ENCODE measurements at places on chromosomes 2 and 18.

GRCh38 chr2:52017646-52018235, 985.8 kb upstream of the NRXN1 start:
- DNase-seq: no peak

DNA sequence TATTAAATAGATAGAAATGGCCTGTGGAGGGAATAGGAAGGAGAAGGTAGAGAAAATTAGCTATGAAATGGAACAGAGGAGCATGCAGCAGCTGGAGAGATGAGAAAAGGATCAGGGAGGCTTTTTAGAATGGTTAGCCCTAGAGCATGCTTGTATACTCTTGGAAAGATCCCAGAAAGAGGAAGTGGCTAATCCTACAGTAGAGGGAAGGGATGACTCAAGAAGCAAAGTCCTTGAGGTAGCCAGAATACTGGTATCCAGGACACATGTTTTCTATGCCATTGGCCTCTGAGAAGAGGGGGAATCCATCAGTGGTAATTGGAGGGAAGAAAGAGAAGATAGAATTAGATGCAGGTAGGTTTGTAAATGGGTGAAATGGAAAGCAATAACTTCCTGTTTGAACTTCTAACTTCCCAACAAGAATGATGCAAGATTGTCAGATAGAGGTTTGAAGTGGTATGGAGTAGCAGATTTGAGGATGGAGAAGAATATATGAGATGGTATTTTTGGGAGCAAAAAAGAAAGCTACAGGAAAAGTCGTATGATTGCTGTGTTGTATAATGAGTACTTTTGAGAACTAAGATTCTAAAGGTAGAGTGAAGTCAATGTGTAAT, 17.1 kb upstream of the OSBPL6 start:
- DNase-seq: no peak

DNA sequence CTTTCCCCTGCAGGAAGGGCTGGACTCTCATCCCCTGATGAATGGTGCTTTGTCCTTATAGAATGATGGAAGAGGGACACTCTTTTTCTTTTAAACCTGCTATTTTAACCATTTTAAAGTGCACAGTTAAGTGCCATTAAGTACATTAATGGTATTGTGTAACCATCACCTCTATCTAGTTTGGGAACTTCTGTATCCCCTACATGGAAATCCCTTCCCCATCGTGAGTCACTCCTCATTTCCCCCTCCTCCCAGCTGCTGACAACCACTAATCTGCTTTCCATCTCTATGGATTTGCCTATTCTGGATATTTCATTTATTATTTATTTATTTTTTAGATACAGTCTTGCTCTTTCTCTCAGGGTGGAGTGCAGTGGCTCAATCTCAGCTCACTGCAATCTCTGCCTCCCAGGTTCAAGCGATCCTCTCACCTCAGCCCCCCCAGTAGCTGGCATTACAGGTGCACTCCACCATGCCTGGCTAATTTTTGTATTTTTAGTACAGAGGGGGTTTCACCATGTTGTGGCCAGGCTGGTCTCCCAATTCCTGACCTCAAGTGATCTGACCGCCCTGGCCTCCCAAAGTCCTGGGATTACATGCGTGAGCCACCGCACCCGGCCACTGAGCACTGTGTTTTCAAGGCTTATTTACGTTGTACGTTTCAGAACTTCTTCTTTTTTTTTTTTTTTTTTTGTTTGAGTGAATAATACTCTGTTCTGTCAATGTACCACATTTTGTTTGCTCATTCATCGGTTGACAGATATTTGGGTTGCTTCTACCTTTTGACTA, 15.8 kb downstream of the DGKD start:
- no peak for DNase-seq

GRCh38 chr2:43417300-43417699, 178.5 kb downstream of the THADA start:
- DNase-seq: no peak

- peak; percentile 29 for DNase-seq
Measured at GRCh38 chr2:39593439-39594393, 72.0 kb upstream of the TMEM178A start.

DNA sequence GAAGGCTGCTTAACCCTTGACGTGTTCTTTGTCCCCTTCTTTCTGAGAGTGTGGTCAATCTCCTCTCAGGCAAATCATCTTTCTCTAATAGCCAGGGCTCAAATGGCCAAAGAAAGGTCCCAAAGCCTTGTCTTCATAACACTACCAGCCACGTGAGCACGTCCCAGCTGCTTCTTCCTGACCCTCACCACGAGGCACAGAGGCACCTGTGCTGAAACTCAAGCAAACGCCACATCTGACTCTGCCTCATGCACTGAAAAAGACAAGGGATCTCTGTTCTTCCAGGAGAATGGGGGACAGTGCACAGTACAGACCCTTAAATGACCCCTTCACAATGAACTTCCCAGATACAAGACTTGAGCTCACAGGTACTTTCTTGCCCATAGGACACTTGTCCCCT, 31.8 kb downstream of the BCL11A start:
- DNase-seq: no peak

GRCh38 chr2:202494300-202495229, 118.4 kb downstream of the BMPR2 start:
- no peak for DNase-seq

DNA sequence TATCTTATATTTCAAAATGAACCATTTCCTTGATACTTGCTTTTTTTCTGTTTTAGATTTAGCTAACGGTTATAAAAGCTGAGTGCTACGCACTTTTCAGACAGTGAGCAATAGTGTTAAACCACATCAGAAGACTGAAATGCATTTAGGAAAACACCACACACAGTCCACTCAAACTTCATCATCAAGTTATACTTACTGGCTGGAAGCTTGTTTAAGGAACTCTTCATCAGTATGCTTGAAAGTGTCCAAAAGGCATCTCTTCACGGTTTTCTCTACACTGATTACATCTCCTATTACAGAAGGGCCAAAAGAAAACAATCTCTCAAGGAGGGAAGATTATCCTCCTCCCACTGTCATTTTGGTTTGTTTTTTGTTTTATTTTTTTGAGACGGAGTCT, 19.7 kb downstream of the ILKAP start:
- no peak for DNase-seq

GRCh38 chr2:88038263-88039105, 17.1 kb downstream of the KRCC1 start:
- no peak for DNase-seq

GRCh38 chr18:9330419-9330818, 4.2 kb upstream of the TWSG1 start:
- no peak for DNase-seq

- peak; percentile 71 for DNase-seq
Measured at GRCh38 chr18:44229693-44230108, 451.0 kb upstream of the SETBP1 start.

DNA sequence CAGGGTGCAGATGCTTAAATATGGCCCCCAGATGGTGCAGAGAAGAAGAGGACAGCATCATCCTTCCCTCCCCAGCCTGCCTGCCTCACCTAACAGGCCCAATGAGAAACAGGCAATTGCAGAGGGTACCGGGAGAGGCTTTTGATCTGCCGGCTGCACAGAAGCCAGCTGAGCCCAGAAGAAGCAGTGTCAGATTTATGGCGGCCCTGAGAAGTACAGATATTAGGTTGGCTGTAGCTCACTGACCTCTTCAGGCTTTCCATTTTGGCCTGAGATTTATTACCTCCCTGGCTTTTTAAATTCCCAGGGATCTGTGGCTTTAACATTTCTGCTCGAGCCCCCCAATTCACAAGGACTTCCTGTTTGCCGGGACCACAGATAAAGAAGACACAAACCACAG, 278.7 kb downstream of the EN1 start:
- DNase-seq: no peak

GRCh38 chr2:88521445-88522073, 69.1 kb upstream of the FOXI3 start:
- DNase-seq: no peak

- no peak for DNase-seq
Measured at GRCh38 chr2:17362956-17363355, 155.3 kb downstream of the RAD51AP2 start.

Data from C1 segment of cervical spinal cord (tissue), 14 donors.